ENCODE measurements at places on chromosomes 16 and 17.

DNA sequence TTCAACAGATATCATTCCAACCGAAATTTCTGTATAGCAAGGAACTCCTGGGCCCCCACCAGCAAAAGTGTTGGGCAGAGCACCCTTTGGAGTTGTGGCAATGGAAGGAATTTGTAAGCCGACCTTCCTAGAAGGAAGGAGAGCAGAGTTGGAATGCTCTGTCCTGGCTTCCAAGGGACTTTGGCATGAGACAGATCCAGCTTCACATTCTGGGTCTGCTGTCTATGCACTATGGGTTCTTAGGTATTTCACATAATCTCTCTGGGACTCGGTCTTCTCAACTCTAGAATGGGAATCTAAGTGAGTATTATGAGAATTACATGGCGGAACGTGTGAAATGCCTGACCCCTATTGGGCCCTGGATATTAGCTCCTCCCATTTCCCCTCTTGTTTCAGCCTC lies 63.2 kb upstream of the MARCHF10 start:
- no peak for DNase-seq

GRCh38 chr17:17030515-17031211 lies 11.6 kb upstream of the MPRIP start:
- no peak for DNase-seq

GRCh38 chr17:8922928-8923327 lies 42.6 kb downstream of the PIK3R5 start:
- peak; percentile 61 for DNase-seq

GRCh38 chr17:27360507-27360906 lies 66.6 kb downstream of the WSB1 start:
- DNase-seq: peak; percentile 6

DNA sequence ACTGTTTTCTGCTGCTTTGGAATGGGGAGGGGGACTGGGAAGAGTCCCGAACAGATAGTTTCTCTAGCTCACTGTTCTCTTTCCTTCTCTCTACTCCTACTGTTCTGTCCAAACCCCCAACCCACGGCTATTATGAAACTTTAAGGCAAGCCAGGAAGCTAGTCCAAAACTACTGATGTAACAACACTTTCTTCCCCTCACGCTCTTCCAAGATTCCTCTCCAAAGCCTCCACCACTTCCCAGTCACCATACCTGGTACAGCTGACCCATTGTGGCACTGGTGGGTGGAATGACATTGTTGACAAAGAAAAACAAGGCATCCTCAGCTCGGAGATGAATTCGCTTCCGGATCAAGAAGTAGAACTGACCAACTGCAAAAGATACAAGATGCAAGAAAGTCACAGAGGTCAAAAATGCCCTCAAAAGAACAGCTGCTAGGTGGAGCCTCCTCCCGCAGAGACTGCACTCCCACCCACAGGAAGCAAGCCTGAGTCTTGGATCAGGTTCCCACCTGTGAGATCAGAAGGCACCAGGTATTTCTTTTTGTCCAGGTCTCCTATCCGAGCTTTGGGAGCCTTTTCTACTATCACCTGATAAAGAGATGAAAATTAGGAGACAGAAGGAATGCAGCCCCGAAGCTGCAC lies 1.0 kb downstream of the GABARAP start:
- no peak for DNase-seq

- DNase-seq: no peak
Observed at GRCh38 chr17:40859536-40859935, 7.5 kb downstream of the KRT12 start.

- DNase-seq: no peak
Observed at GRCh38 chr16:22052980-22053379, 39.4 kb upstream of the VWA3A start.

GRCh38 chr17:77279448-77280303 lies 138.9 kb downstream of the SEC14L1 start:
- no peak for DNase-seq

DNA sequence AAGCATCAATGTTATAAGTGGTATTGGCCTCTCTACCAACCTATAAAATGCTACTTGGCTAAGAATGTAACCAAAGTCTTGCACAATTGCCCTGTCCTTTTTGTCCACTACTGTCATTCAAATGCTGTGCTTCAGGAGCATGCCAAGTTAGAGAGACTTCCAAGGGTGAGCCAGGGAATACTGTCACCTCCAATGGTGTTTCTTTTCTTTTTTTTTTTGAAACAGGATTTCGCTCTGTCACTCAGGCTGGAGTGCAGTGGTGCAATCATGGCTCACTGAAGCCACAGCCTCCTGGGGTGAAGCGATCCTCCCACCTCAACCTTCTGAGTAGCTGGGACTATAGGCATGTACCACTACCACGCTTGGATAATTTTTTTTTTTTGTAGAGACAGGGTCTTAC lies 43.7 kb upstream of the ERN1 start:
- peak; percentile 28 for DNase-seq

DNA sequence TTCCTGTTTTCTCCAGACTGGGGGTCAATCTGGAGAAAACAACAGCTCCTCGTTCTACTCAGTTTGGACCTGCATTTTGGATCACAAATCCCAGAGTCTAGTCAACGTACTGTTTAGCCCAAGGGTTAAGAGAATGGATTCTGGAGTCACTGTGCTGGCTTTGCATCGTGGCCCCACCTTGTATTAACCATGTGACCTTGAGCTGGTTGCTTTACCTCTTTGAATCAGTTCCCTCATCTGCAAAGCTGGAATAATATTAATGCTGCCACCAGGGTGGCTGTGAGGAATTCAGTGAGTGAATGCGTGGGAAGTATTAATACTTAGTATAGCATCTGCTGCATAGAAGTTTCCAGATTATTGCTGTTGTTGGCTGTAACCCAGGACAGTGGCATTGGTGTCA lies 11.3 kb upstream of the DHRS7C start:
- no peak for DNase-seq

GRCh38 chr17:76833034-76833644 lies 35.1 kb upstream of the MGAT5B start:
- no peak for DNase-seq

GRCh38 chr16:23848958-23849357 lies 13.2 kb downstream of the PRKCB start:
- peak; percentile 39 for DNase-seq

- DNase-seq: no peak
Observed at GRCh38 chr17:81804559-81805399, 829 bp downstream of the GCGR start.
